ENCODE measurements at places on chromosomes 7 and 10. TPM values are rescaled to one million over a fixed set of nuclear protein-coding genes. Genes with fewer than 3 reads are reported as not detected.

MYPN gene
- total RNA-seq: 145 TPM

SPDYE9 gene
- not detected for total RNA-seq

OR2A12 gene
- not detected for total RNA-seq

XRCC2 gene
- 0.48 TPM for total RNA-seq

CLEC2L gene
- total RNA-seq: not detected

COMMD3 gene
- 28.5 TPM for total RNA-seq

CNNM2 gene
- total RNA-seq: 3.3 TPM

All from right atrium auricular region (tissue), 2 donors.